ENCODE measurements at places on chromosomes 3 and 15. TPM values are rescaled to one million over a fixed set of nuclear protein-coding genes. Genes with fewer than 3 reads are reported as not detected.

Gene SLC22A13
- not detected for total RNA-seq

Gene LRRC2
- total RNA-seq: not detected

Gene WDR82
- total RNA-seq: 47.3 TPM

Gene EXD1
- 0.14 TPM for total RNA-seq
